ENCODE measurements at places on chromosomes 2 and 18.

GRCh38 chr2:71606244-71606643 lies 152.9 kb downstream of the DYSF start:
- DNase-seq, result no peak

GRCh38 chr18:12405066-12405465 lies 2.7 kb upstream of the PRELID3A start:
- no peak for DNase-seq

GRCh38 chr2:16645088-16645487 lies 20.5 kb downstream of the CYRIA start:
- DNase-seq, result no peak

GRCh38 chr2:86617738-86618137 lies 5.9 kb downstream of the RNF103 start:
- no peak for DNase-seq

DNA sequence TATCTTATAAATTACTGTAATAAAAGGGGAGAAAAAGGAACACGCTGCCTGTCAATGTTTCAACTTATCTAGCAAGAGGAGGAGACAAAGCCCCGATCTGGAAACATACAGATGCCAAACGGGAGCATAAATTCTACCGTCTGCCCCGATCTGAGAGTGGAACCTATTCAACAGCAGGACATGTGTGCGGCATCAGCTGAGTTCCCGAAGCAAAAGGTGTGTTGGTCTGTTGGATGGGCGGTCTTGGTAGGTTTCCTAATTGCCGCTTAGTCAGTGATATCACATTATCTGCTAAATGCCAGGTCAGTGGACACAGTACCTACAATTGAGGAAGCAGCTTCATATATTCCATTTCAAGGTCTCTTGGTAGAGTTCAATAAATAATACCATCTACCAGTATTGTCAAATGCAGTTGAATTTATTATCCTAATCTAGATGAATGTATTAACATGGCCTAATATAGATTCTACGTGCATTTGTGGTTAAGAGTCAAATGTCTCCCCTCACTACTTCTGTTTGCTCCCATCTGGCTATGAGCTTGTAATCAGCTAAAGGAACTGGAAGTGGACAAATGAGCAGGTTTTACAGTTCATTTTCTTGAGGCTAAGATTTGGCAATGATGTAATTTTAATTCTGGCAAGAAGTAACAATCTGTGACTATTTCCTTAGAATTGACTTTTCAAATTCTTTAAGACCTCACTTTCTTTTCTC lies 219.0 kb downstream of the ZNF521 start:
- DNase-seq, result no peak

DNA sequence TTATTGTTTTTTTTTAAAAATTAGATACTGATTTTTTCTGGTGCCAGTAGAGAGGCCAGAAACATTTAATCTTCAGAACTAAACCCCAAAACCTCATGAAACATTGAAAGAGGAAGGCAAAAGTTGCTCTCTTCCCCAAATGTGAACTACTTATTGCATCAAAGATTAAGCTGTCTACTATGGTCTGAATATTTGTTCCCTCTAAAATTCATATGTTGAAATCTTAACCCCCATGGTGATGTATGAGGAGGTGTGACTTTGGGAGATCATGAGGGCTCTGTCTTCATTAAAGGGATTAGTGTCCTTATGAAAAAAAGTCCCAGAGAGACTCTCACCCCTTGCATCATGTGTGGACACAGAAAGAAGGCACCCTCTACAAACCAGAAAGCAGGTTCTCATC lies 28.2 kb upstream of the SLC8A1 start:
- no peak for DNase-seq

DNA sequence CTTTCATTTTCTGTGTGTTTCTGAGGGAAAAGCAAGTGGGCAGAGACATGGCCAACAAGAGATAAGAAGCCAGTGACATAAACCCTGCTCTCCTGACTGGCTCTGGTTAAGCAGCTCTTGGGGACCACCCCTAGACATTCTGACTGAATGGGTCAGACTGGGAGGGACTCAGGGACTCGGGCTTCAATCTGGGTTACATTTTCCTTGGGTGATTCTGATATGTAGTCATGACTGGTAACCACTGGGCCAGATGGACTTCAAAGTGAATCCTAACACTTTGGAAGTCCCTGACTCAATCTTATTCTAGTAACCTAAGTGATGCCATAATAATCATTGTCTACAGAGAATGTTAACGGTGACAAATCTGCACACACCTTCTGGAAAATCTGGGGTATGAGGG lies 397.8 kb downstream of the NBAS start:
- DNase-seq, result no peak

DNA sequence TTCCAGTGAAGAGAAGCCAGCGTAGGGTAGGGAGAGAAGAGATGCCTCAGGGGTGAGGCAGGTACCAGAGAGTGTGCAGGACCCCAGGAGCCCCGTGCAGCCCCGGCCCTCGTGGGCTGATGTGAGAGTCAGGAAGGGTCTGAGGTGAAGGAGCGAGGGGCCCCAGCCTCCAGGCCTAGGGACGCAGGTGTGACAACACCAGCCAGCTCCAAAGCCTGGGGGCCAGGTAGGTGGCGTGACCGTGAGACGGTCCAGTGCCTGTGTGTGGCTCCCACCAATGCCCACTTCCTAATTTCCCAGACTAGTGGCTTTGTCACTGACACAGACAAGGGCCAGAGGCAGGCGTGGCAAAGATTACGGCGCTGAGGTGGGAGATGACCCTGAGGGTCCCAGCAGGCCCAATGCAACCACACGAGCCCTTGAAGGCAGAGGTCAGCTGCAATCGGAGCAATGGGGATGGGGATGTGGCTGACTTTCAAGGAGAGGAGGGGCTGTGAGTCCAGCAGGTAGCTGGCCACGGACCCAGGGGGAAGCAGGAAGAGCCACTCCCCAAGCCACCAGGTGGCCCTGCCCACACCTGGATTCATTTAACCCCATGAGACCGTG lies 86.0 kb upstream of the SNTG2 start:
- DNase-seq, result no peak

GRCh38 chr2:129857200-129857599 lies 122.3 kb upstream of the RAB6C start:
- DNase-seq, result no peak
